ENCODE measurements at places on chromosomes 1 and 21.

GRCh38 chr1:39685071-39685470 is 6.2 kb downstream of the HPCAL4 start:
- no peak for DNase-seq

DNA sequence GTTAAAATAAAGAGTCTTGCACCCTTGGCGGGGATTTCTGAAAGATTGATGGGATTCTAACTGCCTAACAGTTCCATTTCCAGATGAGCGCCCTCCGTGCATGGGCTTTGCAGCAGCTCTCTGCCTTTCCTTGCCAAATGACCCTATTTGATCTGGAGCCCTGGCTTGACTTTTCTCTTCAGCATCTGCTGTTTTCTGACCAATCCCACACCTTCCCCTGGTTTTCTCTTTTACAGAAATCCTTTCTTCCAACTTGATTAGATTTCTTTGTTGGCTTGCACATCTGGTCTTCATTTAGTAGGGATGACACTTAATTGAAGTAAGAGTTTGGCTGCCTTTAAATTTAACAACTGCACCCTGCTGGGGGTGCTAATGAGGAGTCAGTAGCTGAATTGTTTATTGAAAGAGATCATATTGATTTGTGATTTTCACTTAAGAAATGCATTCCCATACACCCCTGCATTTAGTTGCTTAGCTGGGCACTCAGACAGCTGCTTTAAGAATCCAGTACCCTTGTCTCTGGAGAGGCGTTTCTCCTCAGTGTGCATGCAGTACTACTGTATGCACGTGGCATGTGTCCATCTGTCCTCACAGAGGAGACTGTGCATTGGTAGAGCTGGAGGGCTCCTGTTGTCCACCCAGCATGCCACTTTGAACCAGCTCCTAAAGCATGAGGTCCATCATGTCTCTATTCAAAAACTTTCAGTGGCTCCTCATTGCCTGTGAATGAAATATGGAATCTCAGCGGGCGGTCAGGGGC is 99.7 kb downstream of the NOS1AP start:
- DNase-seq = no peak

DNA sequence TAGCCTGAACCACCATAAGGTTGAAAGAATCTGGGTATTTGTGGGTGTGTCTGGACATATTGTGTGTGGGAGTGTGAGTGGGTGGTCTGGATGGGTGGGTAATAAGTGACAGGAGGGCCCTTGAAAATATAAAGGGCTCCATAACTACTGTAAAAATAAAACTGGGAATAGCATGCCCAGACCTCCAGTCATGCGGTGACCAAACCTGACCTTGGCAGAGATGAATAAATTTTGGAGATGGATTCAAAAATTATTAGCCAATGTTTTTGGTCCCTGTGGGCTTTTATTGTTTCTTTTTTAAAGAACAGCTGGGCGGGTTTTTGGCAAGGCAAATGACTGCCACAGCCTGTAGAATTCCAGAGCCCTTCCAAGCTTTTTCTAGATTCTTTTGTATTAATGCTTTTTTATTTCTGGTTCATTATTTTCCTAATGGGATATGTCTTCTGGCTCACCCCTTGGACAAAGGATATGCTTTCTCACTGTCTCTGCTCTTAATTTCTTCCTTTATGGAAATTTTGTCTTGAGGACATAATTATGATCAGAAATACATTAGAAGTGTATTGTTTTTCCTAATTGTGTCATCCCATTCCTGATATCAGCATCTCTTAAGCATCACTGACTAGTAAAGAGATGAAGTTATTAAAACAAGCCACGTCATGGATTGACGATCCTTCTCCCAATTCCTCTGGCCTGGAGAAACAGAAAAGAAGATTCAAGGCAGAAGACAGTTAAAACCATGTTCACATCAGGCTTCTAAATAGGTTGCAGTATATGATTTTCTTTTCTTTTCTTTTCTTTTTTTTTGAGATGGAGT is 69.5 kb downstream of the NTMT2 start:
- DNase-seq = no peak

DNA sequence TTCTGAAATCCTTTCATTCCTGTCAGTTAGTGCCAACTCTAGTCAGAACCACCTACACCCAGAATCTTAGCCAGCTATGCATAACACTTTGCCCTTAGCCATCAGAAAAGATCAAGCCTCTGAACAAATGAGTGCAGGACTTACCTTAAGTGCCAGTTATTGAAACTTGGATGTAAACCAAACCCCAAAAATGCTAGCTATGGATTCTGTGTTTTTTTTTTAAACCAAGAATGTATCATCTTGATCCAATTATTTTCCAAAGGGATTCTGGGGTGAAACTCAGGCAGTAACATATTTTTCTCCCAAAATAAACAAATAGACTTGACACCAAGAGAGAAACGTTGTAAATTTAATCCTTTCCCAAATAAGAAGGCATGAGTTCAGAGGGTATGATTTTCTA is 538.6 kb upstream of the ADAMTS5 start:
- no peak for DNase-seq

GRCh38 chr1:4002061-4002521 is 102.0 kb upstream of the C1orf174 start:
- no peak for DNase-seq

- DNase-seq = no peak
These were observed 2.0 kb downstream of the MAPKAPK2 start for GRCh38 chr1:206686478-206687249.

GRCh38 chr1:19445417-19446342 is 39.7 kb downstream of the CAPZB start:
- DNase-seq = no peak

DNA sequence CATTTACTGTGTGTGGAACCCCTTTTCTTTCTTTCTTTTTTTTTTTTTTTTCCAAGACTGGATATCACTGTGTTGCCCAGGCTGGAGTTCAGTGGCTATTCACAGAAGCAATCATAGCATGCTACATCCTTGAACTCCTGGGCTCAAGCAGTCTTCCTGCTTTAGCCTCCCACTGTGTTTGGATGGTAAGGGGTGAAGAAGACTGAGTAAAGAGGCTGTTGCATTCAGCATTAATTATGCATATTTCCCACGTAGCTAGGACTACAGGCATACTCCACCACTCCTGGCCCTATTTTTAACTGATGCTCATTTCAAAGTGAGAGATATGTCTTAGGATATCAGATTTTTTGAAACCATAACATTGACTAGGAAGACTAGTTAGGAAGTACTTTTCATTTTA is 39.5 kb downstream of the PHACTR4 start:
- no peak for DNase-seq

Measured in activated CD4-positive, CD25-positive, alpha-beta regulatory T cell treated with anti-CD3 and anti-CD28 coated beads, Interleukin-2, amount 50 U/mL, for 16 hours (primary cell).